ENCODE measurements at places on chromosomes 3 and 15.

- no peak for DNase-seq
Observed at GRCh38 chr15:63626955-63627354, 29.8 kb downstream of the FBXL22 start.

DNA sequence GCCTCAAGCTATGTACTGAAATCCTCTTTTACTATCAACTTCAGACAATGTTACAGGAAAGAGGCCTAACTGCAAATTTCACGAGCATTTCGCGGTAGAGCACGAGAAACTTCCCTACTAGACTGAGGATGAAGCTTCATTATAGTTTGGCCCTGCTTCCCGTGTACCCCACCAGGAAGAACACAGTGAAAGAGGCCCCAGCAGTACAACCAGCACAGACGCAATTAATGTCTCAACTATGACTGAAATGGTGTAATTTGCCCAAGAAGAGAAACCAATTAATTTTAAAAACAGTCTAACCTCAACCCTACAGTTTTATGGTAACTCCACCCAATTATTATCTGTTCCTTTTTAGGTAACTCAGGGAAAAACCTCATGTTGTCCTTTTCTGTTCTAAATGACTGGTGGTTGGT lies 12.1 kb downstream of the CHSY1 start:
- DNase-seq: no peak

GRCh38 chr3:55719508-55719907 lies 232.4 kb upstream of the WNT5A start:
- DNase-seq: no peak

GRCh38 chr15:77753281-77753873 lies 120.7 kb upstream of the LINGO1 start:
- DNase-seq: no peak

DNA sequence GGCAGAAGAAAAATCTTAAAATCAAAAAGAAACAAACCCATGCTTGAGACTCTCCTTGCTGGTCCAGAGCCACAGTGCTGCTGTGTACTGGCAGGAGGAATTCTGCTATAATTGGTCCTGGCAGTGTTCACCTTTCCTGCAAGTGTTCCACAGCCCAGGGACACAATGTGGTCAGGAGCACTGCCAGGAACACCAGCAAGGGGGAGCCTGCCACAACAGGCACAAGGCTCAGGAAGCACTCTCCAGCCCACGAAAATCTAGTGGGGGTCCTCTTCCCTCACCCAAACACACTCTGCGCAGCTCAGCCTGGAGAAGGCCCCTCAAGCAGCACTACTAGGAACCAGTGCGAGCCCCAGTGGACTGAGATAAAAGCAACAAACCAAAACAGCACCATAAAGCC lies 92.9 kb downstream of the UBE3A start:
- DNase-seq: no peak

DNA sequence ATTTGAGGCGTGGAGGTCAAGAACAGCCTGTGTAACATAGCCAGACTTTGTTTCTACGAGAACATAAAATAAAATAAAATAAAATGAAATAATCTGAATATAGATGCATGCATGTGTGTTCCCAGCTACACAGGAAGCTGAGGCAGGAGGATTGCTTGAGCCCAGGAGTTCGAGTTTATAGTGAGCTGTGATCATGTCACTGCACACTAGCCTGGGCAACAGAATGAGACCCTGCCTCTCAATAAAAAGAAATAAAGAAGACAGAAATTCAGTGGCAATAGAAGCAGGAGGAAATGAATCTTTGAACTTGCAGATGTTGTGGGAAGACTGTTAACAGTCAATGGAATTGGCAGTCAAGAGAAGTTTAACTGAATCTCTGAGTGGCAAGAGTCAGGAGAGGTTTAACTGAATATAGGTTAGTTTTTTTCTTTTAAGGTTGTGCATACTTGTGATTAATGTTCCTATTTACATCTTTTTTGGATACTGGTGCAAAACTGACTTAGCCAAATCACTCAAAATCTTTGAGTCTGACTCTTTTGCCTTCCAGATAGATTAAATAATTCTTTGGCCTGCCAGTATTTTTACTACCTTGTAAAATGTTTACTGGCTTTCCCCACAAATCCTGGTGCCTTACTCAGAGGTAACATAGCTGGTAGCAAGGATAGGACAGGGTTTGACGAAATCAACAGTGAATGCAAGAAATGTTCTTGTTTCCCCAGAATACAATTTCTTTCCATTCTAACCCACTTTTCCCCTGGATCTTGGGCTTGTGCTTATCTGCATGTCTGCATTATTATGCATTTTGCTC lies 361.4 kb downstream of the PDCD6IP start:
- no peak for DNase-seq

DNA sequence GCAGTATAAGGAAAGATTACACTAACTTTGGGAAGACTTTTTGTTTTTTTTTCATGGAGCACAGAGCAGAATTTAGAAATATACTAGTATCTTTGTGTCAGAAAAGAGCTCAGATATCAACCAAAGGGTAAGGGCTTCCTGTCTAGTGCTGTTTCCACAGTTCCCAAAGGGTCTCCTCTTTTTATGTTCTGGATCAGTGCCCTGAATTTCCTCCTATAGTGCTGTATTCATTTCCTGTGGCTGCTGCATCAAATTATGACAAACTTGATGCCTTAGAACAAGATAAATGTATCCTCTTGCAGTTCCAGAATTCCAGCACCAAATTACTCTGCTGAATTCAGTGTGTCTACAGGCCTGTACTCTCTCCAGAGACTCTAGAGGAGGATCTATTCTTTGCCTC lies 219.8 kb upstream of the THRB start:
- DNase-seq: no peak

All from SW 1271 (cell line).